Heart left ventricle (tissue), 16 donors: ENCODE measurements at places on chromosomes 6 and 20.

- no peak overlapping the region for H3K27ac ChIP-seq
- H3K27me3 ChIP-seq: no peaks in the 10 kb centered on the region
- H3K4me3 ChIP-seq: peak overlapping the region; percentile 64
- H3K36me3 ChIP-seq: no peaks in the 10 kb centered on the region
- DNase-seq: no peak
Observed at GRCh38 chr6:31576897-31577578, 1.7 kb downstream of the TNF start.

- H3K36me3 ChIP-seq: peaks cover 92% of the 10 kb centered on the region
- no peaks in the 10 kb centered on the region for H3K4me1 ChIP-seq
- H3K4me3 ChIP-seq: no peak overlapping the region
- no peak for DNase-seq
- H3K27me3 ChIP-seq: no peaks in the 10 kb centered on the region
Observed at GRCh38 chr20:49230021-49230420, 10.8 kb downstream of the DDX27 start.

- no peaks in the 10 kb centered on the region for H3K36me3 ChIP-seq
- H3K4me1 ChIP-seq: peaks cover 15% of the 10 kb centered on the region
- no peak overlapping the region for H3K27ac ChIP-seq
- H3K4me3 ChIP-seq: no peak overlapping the region
Observed at GRCh38 chr20:36066777-36067176, 87.8 kb upstream of the EPB41L1 start.

GRCh38 chr20:6341491-6341890, 218.7 kb upstream of the FERMT1 start:
- no peak overlapping the region for H3K4me3 ChIP-seq
- H3K36me3 ChIP-seq: no peaks in the 10 kb centered on the region
- H3K27me3 ChIP-seq: no peaks in the 10 kb centered on the region
- no peaks in the 10 kb centered on the region for H3K4me1 ChIP-seq
- DNase-seq: no peak

DNA sequence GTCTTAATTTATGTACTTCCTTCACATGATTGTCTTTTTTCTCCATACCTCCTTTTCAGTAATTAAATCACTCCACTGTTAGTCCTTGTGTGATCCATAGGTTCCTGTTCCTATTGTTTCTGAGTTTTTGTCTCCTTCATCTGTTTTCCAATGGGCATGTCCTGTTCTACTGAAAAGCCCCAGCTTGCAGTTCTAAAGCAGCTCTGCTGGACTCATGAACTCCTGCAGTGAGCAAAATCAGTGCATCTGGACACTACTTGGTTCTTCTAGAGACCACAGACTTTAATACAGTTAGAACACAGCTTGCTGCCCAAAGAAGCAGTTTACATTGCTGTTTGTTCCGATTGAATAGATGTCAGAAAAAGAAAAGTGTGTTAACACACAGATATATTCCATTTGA, 593.3 kb upstream of the HS3ST5 start:
- H3K27ac ChIP-seq: no peak overlapping the region
- H3K27me3 ChIP-seq: no peaks in the 10 kb centered on the region
- DNase-seq: no peak
- H3K4me1 ChIP-seq: no peaks in the 10 kb centered on the region
- H3K36me3 ChIP-seq: no peaks in the 10 kb centered on the region

DNA sequence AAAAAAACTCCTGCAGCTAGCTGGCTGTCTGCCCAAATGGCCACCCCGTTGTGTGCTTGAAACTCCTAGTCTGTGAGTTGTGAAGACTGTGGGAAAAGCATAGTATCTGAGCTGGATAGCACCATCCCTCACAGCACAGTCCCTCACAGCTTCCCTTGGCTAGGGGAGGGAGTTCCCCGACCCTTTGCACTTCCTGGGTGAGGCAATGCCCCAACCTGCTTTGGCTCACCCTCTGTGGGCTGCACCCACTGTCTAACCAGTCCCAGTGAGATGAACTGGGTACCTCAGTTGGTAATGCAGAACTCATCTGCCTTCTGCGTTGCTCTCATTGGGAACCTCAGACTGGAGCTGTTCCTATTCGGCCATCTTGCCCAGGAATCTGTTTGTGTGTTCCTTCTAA, 260.6 kb upstream of the STXBP5 start:
- H3K4me3 ChIP-seq: no peak overlapping the region
- no peaks in the 10 kb centered on the region for H3K36me3 ChIP-seq
- DNase-seq: no peak
- no peaks in the 10 kb centered on the region for H3K27me3 ChIP-seq
- H3K27ac ChIP-seq: no peak overlapping the region

- no peaks in the 10 kb centered on the region for H3K36me3 ChIP-seq
- no peak overlapping the region for H3K4me3 ChIP-seq
- H3K4me1 ChIP-seq: no peaks in the 10 kb centered on the region
Observed at GRCh38 chr20:51233345-51233744, 210.4 kb upstream of the KCNG1 start.

DNA sequence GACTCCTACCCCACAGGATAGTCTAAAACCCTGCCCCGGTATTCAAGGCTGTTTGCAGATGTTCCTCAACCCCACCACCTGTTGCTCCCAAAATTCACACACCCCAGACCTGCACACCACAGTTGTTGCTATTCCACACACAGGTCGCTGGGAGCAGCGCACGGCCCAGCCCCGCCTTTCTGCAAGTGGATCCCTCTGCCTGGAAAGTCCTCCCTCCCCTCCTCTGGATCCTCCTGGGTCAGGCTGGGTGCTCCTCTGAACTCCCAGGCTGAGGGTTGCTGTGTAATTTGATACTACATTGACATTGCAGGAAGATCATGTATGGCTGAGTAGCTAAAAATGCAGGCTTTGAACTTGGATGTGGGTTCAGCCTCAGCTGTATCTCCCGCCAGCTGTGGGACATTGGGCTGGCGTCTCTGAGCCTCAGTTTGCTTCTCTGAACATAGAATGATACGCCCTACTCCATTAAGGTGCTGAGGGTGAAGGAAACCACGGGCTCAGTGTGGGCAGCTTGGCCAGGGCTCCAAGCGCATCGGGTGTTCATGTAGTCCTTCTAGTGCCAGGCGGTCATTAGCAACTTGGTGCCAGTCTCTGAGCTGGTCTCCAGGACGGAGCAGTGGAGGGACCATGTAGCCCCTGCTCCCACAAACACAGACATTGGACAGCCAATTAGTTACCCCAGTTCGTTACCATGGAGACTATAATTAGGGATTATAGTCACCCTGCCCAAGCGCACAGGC, 13.9 kb upstream of the CCN5 start:
- H3K4me3 ChIP-seq: no peak overlapping the region
- no peak overlapping the region for H3K27ac ChIP-seq
- peak; percentile 52 for DNase-seq
- no peaks in the 10 kb centered on the region for H3K36me3 ChIP-seq
- peaks cover 42% of the 10 kb centered on the region for H3K4me1 ChIP-seq
